Foreskin keratinocyte (primary cell): ENCODE measurements at places on chromosomes 3 and 15. TPM values are rescaled to one million over a fixed set of nuclear protein-coding genes. Genes with fewer than 3 reads are reported as not detected.

Gene CHRM5
- total RNA-seq, result not detected in 2 replicates

Gene RPL4
- total RNA-seq, result 3,686 and 3,829 TPM in 2 replicates

Gene C3orf70
- under 0.01 TPM in 1 of 2 replicates, not detected in the other for total RNA-seq

Gene SEMA7A
- 19.8 and 45.0 TPM in 2 replicates for total RNA-seq

Gene KNL1
- total RNA-seq, result 30.0 and 32.8 TPM in 2 replicates

Gene DUOXA2
- not detected in 2 replicates for total RNA-seq

Gene PPP1R14D
- total RNA-seq, result not detected in 2 replicates

Gene SLC9C1
- not detected in 2 replicates for total RNA-seq
